ENCODE measurements at places on chromosomes 3 and 15.

DNA sequence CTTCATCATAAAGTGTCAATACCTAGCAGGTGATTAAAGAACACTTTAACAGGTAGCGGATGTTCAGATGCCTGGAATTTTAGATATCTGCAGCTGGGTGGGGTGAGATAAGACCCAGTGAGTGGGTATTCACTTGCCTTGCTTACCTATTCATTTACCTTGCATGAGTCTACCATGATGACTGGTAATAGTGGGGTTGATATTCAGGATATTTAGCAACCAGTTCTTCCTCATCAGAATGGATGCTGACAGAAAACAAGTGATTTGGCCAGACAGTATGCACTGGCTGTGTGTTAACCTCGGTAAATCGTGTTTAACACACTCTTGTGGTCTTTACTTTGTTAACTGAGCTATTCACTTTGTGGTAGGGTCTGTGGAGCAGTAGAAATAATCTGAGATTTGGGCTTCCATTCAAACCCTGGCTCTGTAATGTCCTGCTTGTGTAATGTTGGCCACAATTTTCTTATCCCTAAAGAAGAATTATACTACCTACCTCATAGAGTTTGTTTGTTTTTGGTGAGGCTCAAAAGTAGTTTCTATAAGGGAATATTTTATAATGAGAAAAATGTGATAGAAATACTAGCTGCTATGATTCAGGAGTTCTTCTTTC is 391.9 kb upstream of the TBL1XR1 start:
- no peak for DNase-seq

GRCh38 chr15:79065361-79065705 is 25.2 kb downstream of the RASGRF1 start:
- no peak for DNase-seq

DNA sequence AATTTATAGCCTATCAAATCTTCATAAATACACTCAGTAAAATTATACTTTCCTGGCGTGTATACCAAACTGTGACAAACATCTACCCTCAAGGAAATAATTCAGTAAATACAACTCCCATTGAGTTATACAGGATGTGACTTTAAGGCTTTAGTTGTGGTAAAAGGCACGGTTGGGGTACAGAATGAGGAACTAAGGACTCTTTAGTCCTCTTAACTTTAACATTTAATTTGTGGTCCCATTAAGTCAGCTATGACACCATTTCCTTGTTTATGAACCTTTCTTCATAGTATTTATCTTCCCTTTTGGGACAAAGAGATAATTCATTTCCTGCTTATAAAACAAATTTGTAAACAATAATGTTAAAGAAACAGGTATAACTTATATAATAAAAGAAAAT is 30.2 kb downstream of the IFT80 start:
- no peak for DNase-seq

GRCh38 chr3:58071480-58071971 is 63.3 kb downstream of the FLNB start:
- no peak for DNase-seq

GRCh38 chr15:73867956-73868355 is 5.4 kb upstream of the TBC1D21 start:
- DNase-seq, result no peak

- DNase-seq, result no peak
These were observed 49.3 kb upstream of the XCR1 start for GRCh38 chr3:46076606-46077005.

GRCh38 chr3:185087419-185087818 is 65.4 kb downstream of the C3orf70 start:
- no peak for DNase-seq

DNA sequence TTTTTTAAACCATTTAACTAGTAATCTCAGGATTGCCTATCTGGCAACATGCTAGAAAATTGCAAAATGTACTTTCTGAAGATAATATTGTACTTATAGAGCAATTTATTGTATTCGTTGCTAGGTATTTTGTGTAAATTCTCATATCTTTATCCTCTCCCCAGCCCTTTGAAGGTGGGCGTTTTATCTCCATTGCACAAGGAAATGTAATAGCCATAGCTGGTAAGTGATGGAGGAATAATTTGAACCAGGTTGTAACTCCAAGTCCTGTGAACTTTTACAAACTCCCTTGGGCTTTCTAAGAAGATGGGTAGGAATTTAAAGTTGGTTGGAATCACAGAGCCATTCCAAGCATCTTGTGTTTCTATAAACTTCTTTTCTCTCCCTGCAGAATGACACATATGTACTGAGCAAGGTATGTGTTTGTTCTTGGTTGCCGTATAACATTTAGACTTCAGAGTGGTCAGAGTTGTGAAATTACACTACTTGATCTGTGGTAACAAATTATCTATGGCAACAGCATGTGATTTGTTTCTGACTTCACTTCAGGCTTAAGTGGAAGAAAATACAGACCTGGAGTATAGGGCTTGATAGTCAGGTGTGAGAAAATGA is 170.9 kb downstream of the AKAP13 start:
- DNase-seq, result no peak

DNA sequence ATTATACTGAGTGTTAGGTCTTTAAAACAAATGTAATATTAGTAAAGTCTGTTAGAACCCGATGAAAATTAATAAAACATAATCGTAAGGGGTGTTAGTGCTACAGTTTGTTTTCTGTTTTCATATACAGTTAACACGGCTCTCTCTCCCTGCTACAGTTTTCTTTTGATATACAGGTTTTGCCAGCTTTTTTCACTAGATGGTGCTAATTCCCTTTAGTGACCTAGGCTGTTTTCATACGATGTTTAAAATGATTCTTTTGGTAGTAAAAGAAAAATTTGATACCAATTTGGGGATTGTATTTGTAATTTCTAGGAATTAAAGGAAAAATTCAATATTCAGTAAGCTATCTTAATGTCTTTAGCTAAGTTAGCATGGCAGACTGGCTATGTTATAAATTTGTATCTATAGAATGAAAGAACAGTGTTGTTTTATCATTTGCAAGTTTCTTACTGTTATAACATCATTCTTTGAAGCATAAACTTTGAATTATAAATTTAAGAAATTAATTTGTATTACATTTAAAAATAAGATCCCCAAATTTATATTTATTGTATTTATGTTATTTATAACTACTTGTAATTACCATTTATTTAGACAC is 11.5 kb downstream of the APH1B start:
- DNase-seq, result no peak

DNA sequence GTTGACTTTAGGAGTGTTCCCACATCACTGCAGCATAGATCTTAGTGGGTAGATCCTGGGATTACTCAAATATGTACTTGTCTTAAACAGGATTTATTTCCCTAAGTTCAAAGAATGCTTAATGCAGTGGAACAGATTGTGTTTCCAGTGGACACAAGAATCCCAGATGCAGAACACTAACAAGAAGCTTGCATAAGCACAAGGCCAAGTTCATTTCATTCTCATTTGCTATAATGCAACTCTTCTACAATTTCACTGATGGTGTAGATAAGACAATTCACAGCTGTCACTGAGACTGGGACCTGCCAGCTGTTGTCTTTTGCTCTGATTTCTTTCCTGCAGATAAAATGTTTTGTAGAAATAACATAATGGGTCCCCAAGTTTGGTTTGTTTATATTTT is 225.6 kb downstream of the NFKBIZ start:
- DNase-seq, result no peak

- no peak for DNase-seq
These were observed 62.7 kb upstream of the GK5 start for GRCh38 chr3:142287866-142288638.

DNA sequence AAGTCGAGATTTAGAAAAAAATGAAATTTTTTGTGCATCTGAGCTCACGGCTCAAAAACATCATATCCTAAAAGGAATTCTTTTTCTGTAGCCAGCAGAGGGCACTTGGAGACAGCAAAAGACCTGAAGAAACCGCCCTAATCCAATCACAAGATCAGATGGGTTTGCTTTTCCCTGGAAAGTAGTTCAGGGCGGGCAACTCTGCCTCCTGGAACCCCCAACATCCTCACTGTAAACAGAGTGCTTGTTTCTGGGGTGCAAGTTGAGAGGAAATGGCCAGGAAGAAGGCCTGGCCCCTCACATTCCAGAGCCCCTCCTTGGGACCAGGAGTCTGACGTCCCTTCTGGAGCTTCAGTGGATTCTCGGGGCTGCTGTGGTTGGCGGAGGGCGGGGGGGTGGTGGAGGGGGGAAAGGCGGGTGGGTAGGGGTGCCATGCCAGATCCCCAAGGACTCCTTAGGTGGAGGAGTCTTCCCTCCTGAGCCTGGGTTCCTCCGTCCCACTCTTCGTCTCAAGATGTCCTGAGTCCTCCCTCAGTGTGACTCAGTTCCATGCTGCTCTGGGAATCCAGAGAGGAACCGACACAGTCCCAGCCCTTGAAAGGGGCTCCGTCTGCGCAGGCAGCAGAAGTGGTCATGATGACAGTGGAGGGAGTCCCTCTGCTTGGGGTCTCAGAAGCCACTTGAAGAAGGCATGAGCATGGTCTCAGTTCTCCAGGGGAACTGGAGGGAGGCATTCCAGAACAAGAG is 35.9 kb downstream of the CCK start:
- no peak for DNase-seq

- no peak for DNase-seq
These were observed 46.3 kb downstream of the ARHGAP31 start for GRCh38 chr3:119340446-119340845.

DNA sequence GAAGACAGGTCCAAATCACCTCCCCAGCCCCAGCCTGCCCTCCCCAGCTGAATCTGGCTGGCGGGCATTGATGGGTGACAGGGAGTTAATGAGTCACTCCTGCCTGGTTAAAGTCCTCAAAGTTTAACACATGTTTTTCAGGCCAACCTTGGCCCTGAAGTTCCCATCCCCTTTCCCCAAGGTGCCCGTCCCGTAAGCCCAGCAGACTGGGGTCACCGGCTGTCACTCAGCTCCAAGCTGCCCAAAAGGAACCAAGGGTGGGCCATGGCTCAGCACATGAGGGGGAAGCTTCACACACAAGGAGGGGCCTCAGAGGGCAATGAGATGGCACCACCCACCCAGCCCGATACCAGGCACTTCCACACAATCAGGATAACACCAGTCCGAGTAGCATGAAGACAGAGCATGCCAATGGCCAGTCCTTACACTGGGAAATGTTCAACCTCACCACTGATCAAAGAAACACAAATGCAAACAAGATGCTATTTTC is 10.2 kb upstream of the KLF15 start:
- DNase-seq, result no peak

DNA sequence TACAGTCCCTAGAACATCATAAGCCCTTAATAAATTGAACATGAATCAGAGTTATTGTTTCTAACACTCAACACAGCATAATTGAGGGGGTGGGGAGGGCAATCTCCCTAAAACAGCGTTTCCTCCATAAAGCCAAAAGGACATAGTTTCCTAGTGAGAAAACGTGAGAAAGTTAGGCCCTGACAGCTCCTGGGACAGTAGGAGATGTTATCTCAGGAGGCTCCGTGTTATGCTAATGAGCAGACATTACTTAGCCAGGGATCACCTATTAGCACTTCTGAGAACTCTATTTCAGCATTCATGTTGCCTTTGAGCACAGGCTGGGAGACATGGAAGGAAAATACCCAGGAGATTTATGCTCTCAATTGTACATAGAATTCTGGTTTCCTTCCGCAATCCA is 229.1 kb upstream of the ADAMTS9 start:
- no peak for DNase-seq

DNA sequence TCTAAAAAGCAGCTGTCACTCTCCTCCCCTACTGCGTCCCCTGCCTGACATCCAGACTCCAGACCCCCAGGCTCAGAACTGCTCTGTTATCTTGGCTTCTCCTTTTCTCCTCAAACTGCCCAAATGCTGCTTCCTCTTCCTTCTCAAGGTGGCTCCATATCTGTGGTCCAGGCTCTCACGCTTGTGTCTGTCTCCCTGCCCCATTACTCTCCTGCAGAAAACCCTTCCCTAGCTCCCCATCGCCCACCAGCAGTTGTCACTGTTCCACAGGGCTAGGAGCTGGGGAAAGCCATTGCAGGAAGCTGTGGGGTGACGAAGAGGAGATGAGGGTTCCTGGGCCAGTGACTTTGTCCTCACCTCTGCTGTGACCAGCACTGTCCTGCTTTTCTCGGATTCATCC is 30.7 kb upstream of the CGNL1 start:
- DNase-seq, result no peak

DNA sequence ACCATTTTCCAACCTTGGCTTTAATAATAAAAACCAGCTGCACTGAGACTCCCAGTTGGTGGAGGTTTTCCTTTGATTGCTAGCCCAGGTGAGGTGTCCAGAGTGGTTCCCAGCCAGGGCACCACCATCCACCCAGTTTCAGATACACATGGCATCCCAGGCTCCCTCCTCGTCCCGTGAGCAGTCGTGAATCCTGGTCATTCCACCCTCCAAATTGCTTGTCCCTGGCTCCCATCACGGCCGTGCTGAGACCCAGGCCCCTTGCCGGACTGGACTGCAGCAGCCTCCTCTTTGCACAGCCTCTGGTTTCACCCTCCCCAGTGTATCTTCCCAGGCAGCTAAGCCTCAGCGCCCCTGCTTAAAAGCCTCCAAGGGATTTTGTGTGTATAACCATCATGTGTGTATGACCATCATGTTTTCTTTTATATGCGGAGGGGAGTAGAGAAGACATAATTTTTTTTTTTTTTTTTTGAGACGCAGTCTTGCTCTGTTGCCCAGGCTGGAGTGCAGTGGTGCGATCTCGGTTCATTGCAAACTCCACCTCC is 106.3 kb downstream of the ETFA start:
- DNase-seq, result no peak

GRCh38 chr15:39593656-39594445 is 13.0 kb downstream of the THBS1 start:
- DNase-seq, result no peak

DNA sequence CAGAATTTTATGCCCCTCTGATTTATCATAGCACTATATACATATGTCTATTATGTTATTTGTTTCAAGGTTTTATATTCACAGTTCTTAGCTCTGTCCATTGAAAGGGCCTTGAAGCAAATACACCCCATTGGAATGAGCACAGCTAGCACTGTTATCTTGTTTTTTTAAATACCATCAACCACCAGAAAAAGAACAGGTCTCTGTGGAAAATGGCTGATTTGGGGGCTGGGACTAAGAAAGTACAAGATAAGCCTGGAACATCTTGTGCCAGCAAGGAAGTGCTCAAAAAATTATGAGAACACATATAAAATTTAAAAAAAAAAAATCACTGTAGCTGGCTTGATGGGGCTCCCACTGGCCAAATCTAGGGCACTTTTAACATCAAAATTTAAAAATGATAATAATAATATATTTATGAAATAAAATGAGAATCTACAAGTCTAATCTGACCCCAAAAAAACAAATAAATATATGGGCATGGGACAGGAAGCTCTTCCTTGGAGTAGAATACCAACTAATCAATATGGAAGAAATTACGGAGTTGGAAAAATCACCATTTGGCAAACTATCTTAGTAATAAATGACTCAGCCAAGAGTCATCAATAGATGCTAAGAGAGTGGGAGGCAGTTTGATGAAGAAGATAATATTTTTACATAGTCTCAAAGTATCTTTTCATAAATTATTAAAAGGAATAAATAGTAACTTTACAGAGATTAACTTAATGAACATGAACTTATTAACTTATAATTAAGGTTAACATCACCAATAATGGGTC is 20.5 kb downstream of the IFT80 start:
- no peak for DNase-seq

GRCh38 chr3:169754711-169755110 is 10.1 kb downstream of the TERC start:
- DNase-seq, result no peak

All from activated T-helper 1 cell treated with Interleukin-2 at 50 U/mL for 16 hours (primary cell).